ENCODE measurements at places on chromosomes 7 and 10.

DNA sequence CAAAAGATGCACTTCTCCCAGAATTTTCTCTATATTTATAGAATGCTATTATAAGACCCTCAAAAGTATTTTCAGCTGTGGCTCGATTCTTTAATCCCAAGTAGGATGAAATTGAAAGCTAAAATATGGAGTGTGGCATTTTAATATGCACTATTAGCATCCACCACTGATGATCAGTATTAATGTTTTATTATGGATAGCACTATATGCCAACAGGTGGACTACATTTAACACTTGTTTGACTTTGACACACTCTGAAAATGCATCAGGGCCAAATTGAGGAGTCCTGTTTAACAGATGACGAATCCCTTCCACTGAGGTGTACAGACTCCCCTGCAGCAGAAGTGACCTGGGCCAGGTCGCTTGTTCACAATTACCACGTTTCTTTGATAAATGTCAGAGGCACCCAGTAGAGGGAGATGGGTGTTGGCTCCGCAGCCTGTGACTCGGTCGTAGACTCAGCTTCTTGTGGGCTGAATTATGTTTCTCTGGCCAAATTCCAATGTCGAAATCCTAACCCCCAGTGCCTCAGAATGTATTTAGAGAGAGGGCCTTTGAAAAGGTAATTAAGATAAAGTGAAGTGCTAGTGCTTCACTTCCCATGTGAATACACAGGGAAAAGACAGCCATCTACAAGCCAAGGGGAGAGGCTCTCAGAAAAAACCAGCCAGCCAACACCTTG is 48.1 kb downstream of the WIPF3 start:
- no peak overlapping the region for H3K27ac ChIP-seq
- H3K27me3 ChIP-seq = no peaks in the 10 kb centered on the region
- no peaks in the 10 kb centered on the region for H3K4me1 ChIP-seq

GRCh38 chr10:103546401-103546800 is 52.9 kb downstream of the NEURL1 start:
- no peak overlapping the region for H3K4me3 ChIP-seq
- no peak overlapping the region for H3K27ac ChIP-seq
- DNase-seq = no peak
- no peaks in the 10 kb centered on the region for H3K27me3 ChIP-seq
- H3K4me1 ChIP-seq = no peaks in the 10 kb centered on the region
- H3K36me3 ChIP-seq = no peaks in the 10 kb centered on the region

DNA sequence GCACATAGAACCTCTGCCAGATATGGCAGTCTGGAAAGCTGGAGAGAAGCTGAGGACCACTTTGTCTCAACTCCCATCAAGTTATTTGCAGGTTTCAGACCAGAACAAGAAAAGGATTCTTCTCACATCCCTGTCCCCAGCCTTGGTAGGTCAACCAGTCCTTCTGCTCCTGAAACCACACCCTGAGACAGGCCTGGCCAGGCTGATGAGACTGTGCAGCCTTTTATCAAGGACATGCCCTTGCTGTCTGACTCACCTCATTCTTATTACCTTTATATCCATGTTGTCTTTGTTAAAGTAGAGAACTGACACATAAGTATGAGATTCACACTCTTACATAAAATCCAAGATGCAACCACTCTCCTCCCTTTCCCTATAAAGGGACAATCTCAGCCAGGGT is 354.9 kb downstream of the PLXNA4 start:
- H3K27me3 ChIP-seq = no peaks in the 10 kb centered on the region
- DNase-seq = no peak
- H3K4me1 ChIP-seq = no peaks in the 10 kb centered on the region
- no peaks in the 10 kb centered on the region for H3K36me3 ChIP-seq
- H3K4me3 ChIP-seq = no peak overlapping the region

- H3K27ac ChIP-seq = no peak overlapping the region
- no peaks in the 10 kb centered on the region for H3K4me1 ChIP-seq
- no peaks in the 10 kb centered on the region for H3K27me3 ChIP-seq
- DNase-seq = no peak
- no peak overlapping the region for H3K4me3 ChIP-seq
Observed at GRCh38 chr7:95921543-95921942, 149.2 kb downstream of the DYNC1I1 start.
